Endodermal cell (in vitro differentiated cells): ENCODE measurements at places on chromosomes 2 and 18. TPM values are rescaled to one million over a fixed set of nuclear protein-coding genes. Genes with fewer than 3 reads are reported as not detected.

Gene GAL3ST2
- total RNA-seq: 0.38 and 0.57 TPM in 2 replicates

Gene IWS1
- total RNA-seq: 90.3 to 107 TPM (median 97.0 TPM) in 3 replicates

Gene CTAGE1
- total RNA-seq: not detected in 3 replicates

Gene ECEL1
- total RNA-seq: 1.6 to 2.8 TPM (median 2.4 TPM) in 3 replicates

Gene TDRD15
- total RNA-seq: 0.29 and 0.44 TPM in 2 replicates

Gene CCDC178
- 0.22 and 0.29 TPM in 2 replicates for total RNA-seq

Gene ITGB6
- not detected in 3 replicates for total RNA-seq

Gene ABHD1
- total RNA-seq: 0.73 to 1.1 TPM (median 1.0 TPM) in 3 replicates

Gene ELOA2
- total RNA-seq: not detected in 3 replicates

Gene L3MBTL4
- total RNA-seq: 2.8 and 4.6 TPM in 2 replicates

Gene VWA3B
- 0.64 and 1.0 TPM in 2 replicates for total RNA-seq

Gene ACVR1C
- total RNA-seq: 0.68 to 0.95 TPM (median 0.69 TPM) in 3 replicates

Gene SLC14A1
- total RNA-seq: not detected in 3 replicates

GRCh38 chr2:139992711-139993345 is 1212.6 kb upstream of the NXPH2 start:
- no peak overlapping the region for H3K4me3 ChIP-seq
- no peaks in the 10 kb centered on the region for H3K27me3 ChIP-seq
- no peak for DNase-seq
- no peak overlapping the region for H3K27ac ChIP-seq
- no peaks in the 10 kb centered on the region for H3K4me1 ChIP-seq

- no peak overlapping the region for H3K27ac ChIP-seq
- no peak overlapping the region for H3K4me3 ChIP-seq
- no peaks in the 10 kb centered on the region for H3K4me1 ChIP-seq
- DNase-seq: no peak
- no peaks in the 10 kb centered on the region for H3K36me3 ChIP-seq
These were observed 34.3 kb upstream of the TAF1B start for GRCh38 chr2:9809064-9809356.

GRCh38 chr2:217636991-217637561 is 365.7 kb downstream of the TNS1 start:
- H3K36me3 ChIP-seq: no peaks in the 10 kb centered on the region
- peak overlapping the region; percentile 71 for H3K27ac ChIP-seq
- peaks cover 5% of the 10 kb centered on the region for H3K27me3 ChIP-seq
- H3K4me1 ChIP-seq: peaks cover 1% of the 10 kb centered on the region

DNA sequence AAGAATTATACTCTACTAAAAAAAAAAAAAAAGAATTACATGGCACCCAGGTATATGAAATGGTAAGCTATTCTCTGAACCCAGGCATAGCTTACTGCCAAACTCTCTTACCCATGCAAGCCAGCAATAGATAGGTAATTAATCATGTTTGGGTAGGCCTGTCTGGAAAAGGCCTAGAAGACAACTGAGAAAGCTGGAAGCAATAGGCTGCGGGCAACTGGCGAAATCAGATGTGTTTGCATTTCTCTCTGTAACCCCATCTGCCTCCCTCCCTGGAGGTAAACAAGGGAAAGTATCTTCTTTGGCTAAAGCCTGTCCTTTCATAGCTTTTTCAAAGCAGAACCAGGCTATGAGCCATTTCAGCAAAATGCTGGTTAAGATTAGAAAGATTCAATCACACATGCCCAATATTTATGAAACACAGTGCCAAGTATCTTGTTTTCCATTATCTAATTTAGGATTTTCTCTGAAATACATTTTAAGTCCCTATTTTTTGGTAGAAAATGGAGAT is 934.8 kb upstream of the DDX18 start:
- no peaks in the 10 kb centered on the region for H3K36me3 ChIP-seq
- H3K4me1 ChIP-seq: peaks cover 3% of the 10 kb centered on the region

- no peaks in the 10 kb centered on the region for H3K36me3 ChIP-seq
- H3K27ac ChIP-seq: no peak overlapping the region
- no peak overlapping the region for H3K4me3 ChIP-seq
- no peaks in the 10 kb centered on the region for H3K27me3 ChIP-seq
These were observed 21.4 kb upstream of the RUFY4 start for GRCh38 chr2:218047536-218048225.

GRCh38 chr2:74036450-74037195 is 51.9 kb downstream of the TET3 start:
- no peak overlapping the region for H3K27ac ChIP-seq
- no peak overlapping the region for H3K4me3 ChIP-seq
- H3K4me1 ChIP-seq: peaks cover 7% of the 10 kb centered on the region
- H3K36me3 ChIP-seq: no peaks in the 10 kb centered on the region

GRCh38 chr2:149399934-149400615 is 69.7 kb downstream of the LYPD6 start:
- H3K4me3 ChIP-seq: no peak overlapping the region
- H3K27me3 ChIP-seq: no peaks in the 10 kb centered on the region
- no peak overlapping the region for H3K27ac ChIP-seq
- H3K4me1 ChIP-seq: peaks cover 3% of the 10 kb centered on the region

GRCh38 chr2:58871469-58872142 is 630.5 kb upstream of the FANCL start:
- no peaks in the 10 kb centered on the region for H3K36me3 ChIP-seq
- no peak overlapping the region for H3K27ac ChIP-seq
- H3K27me3 ChIP-seq: no peaks in the 10 kb centered on the region
- H3K4me3 ChIP-seq: no peak overlapping the region

- H3K27me3 ChIP-seq: no peaks in the 10 kb centered on the region
- no peak overlapping the region for H3K27ac ChIP-seq
- H3K4me3 ChIP-seq: no peak overlapping the region
- no peaks in the 10 kb centered on the region for H3K36me3 ChIP-seq
- no peak for DNase-seq
These were observed 32.1 kb downstream of the ADRA2B start for GRCh38 chr2:96083989-96084857.

DNA sequence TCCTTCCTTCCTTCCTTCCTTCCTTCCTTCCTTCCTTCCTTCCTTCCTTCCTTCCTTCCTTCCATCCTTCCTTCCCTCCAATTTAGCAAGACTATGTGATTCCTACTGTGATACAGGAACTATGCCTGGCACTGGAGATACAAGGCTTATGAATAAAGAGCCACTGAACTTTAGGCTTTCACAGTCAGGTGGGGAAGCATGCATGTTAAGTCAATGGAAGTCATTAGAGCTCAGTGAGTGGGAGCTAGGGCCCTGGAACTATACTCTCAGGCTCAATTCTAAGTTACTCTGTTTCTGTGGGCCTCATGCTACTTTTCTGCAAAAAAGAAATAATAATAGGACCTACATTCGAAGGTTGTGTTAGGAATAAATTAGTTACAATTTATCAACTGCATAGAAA is 527.6 kb upstream of the ZEB2 start:
- H3K4me1 ChIP-seq: no peaks in the 10 kb centered on the region
- no peak for DNase-seq
- H3K27me3 ChIP-seq: no peaks in the 10 kb centered on the region
- no peak overlapping the region for H3K27ac ChIP-seq
- H3K4me3 ChIP-seq: no peak overlapping the region
- no peaks in the 10 kb centered on the region for H3K36me3 ChIP-seq

DNA sequence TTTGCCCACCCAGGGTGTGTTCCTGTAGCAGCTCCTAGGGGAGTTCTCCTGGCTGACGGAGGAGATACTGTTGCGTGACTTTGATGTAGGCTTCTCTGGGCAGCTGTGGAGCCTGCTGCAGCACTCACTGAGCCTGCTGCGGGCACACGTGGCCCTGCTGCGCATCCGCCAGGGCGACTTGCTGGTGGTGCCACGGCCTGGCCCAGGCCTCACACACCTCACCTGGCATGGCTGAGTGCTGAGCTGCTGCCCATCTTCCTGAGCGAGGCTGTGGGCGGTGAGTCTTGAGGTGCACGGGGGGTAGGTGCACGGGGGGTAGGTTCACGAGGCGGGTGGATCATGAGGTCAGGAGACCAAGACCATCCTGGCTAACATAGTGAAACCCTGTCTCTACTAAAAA is 191.7 kb downstream of the ANKRD36C start:
- H3K27me3 ChIP-seq: no peaks in the 10 kb centered on the region
- no peaks in the 10 kb centered on the region for H3K4me1 ChIP-seq
- no peak overlapping the region for H3K4me3 ChIP-seq
- H3K27ac ChIP-seq: no peak overlapping the region

DNA sequence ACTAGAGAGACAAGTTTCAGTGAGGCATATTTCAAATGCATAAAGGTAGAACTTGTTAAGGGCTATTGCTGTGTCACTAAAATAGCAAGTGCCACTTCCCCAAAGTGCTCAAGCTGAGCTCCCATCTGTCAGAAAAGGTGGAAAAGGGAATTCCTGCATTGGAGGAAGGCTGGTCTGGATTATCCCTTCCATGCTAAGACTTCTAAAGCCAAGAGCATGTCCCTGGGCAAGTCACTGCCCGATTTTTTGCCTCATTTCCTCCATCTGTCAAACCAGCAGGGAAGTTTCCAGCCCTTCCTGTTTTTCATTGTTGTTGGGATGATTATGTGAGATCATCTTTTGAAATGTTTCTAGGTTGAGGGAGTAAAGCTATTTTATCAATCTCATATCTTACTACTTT is 175.5 kb downstream of the SETBP1 start:
- no peaks in the 10 kb centered on the region for H3K27me3 ChIP-seq
- H3K36me3 ChIP-seq: no peaks in the 10 kb centered on the region
- DNase-seq: no peak
- H3K27ac ChIP-seq: no peak overlapping the region

DNA sequence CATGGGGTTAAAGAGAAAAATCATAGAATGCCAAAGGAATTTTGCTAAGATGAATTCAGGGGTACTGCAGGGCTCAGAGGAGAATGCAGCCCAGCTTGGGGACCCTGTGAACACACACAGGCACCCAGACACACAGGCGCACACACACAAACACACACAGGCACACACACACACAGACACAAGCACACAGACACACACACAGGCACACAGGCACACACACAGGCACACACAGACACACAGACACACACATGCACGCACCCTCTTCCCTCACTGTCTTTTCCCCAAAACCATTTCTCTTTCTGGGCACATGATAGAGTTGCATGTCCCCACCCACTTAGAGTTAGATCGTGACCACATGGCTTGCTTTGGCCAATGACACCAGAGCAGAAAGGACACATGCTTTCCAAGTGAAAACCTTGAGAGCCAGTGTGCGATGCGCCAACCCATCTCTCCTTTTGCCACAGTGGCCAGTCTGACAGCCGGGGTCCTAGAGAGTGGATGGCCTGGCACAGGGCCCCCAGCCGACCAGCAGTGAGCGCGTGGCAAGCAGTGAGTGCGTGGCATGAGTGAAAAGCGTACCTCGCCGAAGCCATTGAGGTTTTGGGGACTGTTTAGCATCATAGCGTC is 163.3 kb downstream of the KLHL29 start:
- H3K27me3 ChIP-seq: no peaks in the 10 kb centered on the region
- no peaks in the 10 kb centered on the region for H3K36me3 ChIP-seq
- H3K27ac ChIP-seq: no peak overlapping the region
- H3K4me1 ChIP-seq: no peaks in the 10 kb centered on the region
- no peak for DNase-seq

DNA sequence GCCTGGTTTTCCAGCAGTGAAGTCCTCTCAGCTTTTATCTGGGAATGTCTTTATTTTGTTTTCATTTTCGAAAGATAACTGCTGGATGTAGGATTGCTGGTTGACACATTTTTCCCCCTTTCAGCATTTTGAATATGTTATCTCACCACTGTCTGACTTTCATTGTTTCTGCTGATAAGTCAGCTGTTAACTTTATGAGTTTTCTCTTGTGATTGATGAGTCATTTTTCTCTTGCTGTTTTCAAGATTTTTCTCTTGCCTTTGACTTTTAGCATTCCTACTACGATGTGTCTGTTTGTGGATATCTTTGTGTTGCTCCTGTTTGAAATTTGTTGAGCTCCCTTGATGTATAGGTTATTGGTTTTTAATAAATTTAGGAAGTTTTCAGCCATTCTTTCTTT is 85.5 kb downstream of the AGPS start:
- DNase-seq: no peak
- no peaks in the 10 kb centered on the region for H3K27me3 ChIP-seq
- peaks cover 7% of the 10 kb centered on the region for H3K4me1 ChIP-seq
- no peak overlapping the region for H3K27ac ChIP-seq

DNA sequence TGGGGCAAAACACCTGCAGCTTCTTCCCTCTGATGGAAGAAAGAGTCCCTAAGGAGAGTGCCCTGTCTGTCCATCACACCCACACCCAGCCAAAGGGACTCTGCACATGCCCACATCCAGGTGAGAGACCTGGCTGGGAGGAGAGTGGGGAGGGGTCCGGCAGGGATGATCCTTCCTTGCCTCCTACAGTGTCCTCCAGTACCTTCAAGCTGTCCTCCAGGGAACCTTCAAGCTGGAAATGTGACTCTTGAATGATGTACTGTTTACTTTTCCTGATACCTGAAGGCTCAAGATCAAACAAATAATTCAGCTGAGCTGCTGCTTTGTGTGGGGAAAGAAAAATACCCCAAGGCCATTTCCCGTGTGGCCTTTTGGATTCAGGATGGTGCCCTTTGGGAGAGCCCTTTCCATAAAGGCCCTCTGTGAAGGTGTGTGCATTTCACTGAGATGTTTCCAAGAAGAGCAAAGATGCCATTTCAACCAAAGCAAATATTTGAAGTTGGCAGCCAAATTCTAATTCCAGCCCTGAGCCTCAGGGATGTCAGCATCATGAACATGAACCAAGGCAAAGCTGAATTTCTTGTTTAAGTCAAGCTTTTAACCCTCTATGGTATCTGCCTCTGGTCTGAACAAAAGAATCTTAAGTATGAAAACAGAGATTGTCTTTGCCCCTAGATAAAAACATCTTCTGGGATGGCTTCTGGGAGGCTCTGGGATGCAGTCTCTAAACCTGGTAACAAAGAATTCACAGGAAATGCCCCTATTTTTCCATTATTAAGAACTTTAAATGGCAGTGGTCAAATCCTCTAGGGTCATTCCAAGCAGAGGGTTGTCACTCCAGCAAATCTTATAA is 11.1 kb downstream of the EVA1A start:
- no peaks in the 10 kb centered on the region for H3K36me3 ChIP-seq
- no peaks in the 10 kb centered on the region for H3K27me3 ChIP-seq
- H3K4me3 ChIP-seq: no peak overlapping the region
- peak; percentile 13 for DNase-seq
- H3K27ac ChIP-seq: no peak overlapping the region
- H3K4me1 ChIP-seq: peaks cover 2% of the 10 kb centered on the region

- no peaks in the 10 kb centered on the region for H3K4me1 ChIP-seq
- peak; percentile 10 for DNase-seq
- H3K4me3 ChIP-seq: no peak overlapping the region
- no peak overlapping the region for H3K27ac ChIP-seq
These were observed 36.7 kb upstream of the PAPOLG start for GRCh38 chr2:60719331-60719730.

DNA sequence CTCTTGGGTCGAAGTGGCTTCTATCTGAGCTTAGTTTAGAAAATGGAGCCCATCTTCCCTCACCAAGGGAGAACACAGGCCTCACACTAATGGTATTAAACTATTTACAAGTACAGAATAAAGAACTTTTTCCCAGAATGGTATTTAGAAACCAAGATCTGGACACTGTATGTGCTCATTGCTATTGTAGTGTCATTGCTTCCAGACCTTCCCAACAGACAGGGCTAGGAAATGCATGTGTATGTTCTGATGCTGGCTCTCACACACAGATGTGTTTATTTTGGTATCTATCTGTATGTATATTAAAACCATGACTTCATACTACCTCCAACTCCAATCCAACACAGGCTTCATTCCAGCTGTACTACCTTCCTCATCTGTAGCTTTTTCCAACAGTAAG is 8.0 kb downstream of the COX5B start:
- no peak overlapping the region for H3K27ac ChIP-seq
- no peak for DNase-seq
- peaks cover 45% of the 10 kb centered on the region for H3K36me3 ChIP-seq
- no peaks in the 10 kb centered on the region for H3K27me3 ChIP-seq
- H3K4me1 ChIP-seq: no peaks in the 10 kb centered on the region
- no peak overlapping the region for H3K4me3 ChIP-seq
